OCI-M1 (cell line): ENCODE measurements at places on chromosomes 13 and 19.

DNA sequence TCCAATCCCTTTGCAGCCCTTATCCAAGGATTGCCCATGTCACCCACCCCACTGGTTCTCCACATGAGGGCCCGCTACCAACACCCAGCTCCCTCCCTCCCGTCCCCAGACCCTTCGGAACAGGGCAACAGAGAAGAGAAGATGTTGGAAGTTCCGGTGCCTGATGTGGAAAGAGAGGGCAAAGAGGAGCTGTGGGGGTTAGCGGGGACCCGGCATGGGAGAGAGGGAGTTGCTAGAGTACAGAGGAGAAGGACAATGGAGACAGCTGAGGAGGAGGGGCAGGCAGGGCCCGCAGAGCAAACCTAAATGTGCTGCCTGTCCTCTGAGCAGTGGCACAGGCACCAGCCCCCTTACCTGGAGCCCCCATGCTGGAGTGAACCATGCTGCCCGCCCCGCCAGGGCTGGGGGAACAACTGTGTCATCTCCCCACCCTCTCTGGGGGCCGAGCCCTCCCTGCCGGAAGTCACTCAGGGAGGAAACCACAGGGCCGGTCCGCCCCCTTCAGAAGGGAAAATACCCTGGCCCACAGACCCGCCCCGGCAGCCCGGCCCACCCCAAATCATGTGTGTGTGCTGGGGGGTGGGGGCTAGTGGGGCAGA, at the start of gene POU2F2:
Gene POU2F2 (minus strand): TSS at position 417 of the 599 bp plus-strand sequence. CDS start 35 bp downstream, at position 382.
- no peak for DNase-seq

DNA sequence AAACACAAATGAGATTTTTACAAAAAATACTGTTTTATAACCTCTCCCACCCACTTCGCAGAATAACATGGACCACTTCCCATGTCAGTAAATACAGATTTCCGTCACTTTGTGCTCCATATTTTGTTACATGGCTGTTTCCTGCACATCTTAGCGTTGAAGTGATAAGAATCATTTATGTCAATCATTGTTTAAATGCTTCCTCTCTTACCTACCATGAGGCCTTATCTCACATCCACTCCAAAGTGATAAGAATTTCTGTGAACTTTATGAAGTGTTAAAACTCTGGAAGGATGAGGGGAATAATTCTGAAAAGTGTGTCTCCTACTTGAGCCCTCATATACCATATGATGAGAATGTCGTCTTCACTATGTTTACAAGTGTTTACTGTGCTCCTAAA, 36.6 kb upstream of the IL17D start:
- no peak for DNase-seq

- no peak for DNase-seq
Measured at GRCh38 chr13:109593230-109593629, 193.2 kb downstream of the IRS2 start.

DNA sequence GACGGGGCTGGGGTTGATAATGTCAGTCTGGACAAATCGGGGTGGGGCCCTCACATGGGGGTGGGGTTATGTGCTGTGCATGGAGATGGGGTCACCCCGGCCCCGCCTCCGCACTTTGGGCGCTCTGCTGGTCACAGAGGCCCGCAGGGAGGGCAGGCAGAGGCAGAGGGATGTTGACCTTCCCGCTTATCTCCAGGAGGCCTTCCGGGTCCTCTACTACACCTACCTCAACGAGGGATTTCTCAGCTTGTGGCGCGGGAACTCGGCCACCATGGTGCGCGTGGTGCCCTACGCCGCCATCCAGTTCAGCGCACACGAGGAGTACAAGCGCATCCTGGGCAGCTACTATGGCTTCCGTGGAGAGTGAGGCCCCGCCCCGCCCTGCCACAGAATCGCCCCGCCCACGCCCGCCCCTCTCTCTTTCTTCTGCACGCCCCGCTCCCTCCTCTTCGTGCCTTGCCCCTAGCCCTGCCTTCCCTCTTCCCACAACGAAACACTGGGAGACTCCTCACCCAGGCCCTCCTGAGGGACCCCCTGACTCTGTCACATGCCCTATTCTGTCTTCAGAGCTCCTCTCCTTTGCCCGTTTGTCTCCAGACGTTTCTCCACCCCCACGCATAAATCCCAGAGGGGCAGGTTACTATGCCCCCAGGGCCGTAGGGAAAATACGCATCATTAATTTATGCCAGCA, 32.8 kb downstream of the TMEM161A start:
- no peak for DNase-seq

DNA sequence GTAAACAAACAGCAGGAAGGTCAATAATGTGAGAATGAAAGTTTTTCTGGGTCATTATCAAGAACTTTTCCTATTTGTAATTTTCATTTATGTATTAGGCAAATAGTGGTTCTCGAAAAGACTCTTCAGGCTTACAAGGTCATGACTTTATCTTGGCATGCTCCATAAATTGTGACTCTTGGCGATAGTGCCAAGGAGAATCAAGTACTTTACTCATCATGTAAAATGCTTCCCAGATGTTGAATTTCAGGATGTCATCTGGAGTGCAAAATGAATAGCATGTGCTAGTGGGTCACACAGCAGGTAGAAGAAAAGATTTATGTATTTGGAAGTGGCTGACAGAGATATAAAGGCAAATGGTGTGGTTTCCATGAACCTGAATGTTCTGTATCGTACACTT, 1492.7 kb upstream of the PCDH20 start:
- no peak for DNase-seq

DNA sequence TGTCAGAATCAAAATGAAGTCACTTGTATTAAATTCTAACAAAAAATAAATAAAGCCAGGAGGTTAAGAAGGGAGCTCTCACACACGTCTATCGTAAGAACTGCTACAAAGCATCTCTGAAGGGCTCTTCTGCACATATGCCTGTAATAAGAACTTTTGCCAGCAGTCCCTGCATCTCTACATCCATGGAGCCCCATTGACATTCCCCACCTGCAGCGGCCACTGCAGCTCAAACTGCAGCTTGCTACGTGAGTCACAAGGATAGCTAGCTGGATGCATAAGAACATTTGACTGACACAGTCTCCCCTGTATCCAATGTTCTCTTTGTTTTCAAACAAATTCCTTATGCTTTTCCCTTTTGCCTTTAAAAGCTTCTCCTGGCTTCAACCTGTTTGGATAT, 68.3 kb downstream of the DNAJC3 start:
- no peak for DNase-seq

- peak; percentile 77 for DNase-seq
Measured at GRCh38 chr19:19372656-19373416, 32.6 kb upstream of the GATAD2A start.

- no peak for DNase-seq
Measured at GRCh38 chr13:36082396-36082795, 48.8 kb downstream of the DCLK1 start.

DNA sequence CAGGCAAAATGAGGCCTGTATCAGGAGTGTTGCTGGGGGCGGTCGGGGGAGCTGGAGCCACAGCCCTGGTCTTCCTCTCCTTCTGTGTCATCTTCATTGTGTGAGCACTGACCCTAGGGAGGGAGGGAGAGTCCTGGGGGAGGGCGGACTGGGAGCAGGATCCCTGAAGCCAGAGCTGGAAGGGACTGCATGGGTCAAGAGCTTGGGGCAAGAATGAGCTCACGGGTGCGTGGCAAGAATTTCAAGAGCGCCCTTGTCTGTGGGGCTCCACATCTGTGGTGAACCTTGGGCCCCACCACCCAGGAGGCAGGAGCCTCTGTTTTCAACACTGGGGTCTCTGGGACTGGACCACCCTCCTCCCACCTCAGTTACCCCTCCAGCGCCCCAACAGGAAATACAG, 4.7 kb downstream of the SIGLEC7 start:
- DNase-seq = no peak

GRCh38 chr19:55590109-55590508, 9.2 kb downstream of the FIZ1 start:
- no peak for DNase-seq

- DNase-seq = no peak
Measured at GRCh38 chr19:17646441-17646840, 41.7 kb downstream of the UNC13A start.

DNA sequence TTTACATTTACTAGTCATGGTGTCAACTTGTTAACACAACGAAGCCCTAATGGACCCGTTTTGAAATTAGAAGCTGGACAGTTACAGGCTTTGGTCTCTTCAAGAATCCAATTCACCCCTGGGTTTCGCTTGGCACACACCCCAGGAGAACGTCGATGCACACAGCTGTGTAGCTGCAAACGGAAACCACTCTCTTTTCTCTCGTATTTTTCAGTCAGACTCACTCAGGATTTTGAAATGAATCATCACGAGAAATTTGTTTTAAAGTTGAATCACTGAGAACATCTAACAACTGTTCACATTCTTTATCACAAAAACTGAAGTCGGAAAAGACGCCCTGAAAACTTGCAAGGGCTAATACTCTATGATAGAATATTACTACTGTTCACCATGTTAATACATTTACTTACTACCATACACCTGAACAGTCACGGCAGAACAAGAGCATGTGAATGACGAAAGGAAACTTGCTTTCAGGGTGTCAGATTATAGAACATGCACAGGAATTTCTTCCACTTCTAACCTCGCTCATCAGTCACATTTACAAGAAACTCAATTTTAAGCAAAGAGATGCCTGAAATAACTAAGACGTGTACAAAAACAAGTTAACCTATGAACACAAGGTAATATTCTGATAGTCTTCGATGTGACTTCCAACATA, 4.7 kb downstream of the PNMA8A start:
- DNase-seq = no peak

DNA sequence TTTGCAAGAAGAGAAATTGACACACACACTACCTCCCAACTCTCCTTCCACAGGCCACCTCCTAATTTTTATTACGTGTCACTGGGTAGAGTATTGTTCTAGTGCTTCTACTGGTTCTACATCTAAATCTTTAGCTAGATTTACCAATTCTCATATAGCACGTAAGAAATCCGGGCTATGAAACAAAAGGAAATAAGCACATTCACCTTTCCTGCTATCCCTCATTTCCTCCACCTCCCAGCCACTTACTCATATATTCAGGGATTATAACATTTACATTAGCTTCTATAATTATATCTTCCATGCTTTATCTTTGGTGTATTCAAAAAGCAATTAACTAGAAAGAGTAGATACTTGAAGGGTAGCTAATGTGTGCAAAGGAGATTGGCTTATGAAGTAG, 39.7 kb downstream of the USP12 start:
- DNase-seq = no peak

DNA sequence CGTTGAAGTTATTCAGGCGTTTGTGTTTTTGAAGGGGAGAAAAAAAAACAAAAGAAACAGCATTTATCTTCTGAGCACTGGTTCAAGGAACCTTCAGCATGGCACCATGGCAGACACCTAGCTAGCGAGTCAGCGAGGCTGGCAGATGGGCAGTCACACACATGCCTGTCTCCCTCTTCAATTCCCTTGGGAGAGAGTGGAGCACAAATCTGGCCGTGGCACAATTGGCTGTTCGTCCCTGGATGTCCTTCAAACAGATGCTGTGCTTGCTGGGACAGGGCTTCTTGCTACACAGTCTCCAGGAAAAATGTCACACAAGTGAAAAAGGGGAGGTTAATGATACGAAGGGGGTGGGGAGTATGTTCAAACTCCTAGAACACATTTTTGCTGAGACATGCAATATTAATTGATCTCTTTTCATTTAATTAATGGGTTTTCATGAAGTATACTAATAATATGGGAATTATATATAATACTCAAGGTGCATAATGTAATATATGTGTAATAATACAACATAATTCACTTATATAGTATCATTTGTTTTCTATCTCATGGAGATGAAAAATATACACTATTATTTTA, 1674.5 kb upstream of the SLC10A2 start:
- DNase-seq = no peak

GRCh38 chr13:67277581-67277980, 47.4 kb upstream of the PCDH9 start:
- no peak for DNase-seq

- DNase-seq = no peak
Measured at GRCh38 chr13:99288089-99288488, 19.1 kb downstream of the GPR183 start.

GRCh38 chr13:87003265-87003664, 667.9 kb upstream of the SLITRK5 start:
- DNase-seq = no peak

DNA sequence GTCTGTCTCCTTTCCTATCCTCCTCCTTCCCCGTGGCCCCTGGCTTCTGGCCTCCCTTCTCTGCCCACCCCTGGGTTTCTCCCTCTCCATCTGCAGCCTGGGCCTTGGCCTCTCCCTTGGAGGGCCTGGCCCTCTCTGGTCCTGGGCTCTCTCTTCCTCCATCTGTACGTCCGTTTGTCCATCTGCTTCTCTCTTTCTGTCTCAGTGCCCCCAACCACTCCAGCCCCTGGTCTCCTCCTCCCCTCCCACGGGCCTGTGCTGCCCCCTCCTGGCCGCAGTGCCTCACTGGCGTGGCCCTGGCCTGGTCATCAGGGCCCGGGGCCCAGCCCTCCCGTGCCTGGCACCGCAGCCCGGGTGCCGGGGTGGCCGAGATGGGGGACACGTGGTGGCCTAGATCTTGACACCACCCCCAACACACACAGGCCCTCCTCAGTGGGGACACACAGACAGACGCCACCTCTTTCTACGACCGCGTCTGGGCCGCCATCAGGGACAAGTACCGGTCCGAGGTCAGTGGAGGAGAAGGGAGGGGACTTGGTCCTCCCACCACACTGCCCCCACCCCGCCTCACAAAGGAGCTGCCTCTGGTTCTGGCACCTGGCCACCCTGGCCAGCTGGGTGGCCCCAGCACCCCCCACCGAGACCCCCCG, 11.3 kb downstream of the PRKCSH start:
- peak; percentile 85 for DNase-seq

DNA sequence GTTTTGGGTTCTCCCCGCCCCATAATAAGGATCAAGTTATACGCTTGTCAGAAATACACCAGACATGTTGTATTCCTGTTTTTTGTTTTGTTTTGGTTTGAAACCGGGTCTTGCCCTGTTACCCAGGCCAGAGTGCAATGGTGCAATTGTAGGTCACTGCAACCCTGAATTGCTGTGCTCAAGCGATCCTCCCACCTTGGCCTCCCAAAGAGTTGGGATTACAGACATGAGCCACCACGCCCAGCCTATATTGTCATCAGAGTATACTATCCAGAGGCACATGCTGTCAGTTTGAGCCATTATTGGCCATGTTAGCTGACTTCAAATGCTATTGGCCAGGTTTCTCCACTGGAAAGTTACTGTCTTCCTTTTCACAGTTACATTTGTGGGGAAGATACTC, 9.8 kb downstream of the SAFB start:
- DNase-seq = no peak

GRCh38 chr19:40599331-40599901, 1.8 kb upstream of the LTBP4 start:
- peak; percentile 84 for DNase-seq

DNA sequence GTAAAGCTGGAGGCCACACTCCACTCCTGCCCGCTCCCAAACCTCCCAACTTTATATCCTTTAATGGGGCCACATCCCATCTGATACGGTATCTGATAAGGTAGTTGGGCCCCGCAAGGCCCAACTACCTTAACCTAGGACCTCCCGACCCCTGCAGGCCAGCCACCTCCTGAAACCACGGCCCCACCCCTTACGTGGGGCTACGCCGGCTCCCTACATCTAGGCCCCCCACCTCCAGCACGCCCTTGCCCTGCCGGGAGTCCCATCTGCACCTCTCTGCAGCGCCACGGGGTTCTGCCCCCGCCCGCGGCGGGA, 2.2 kb downstream of the IGFLR1 start:
- DNase-seq = no peak
